Activated T-helper 1 cell treated with anti-CD3 and anti-CD28 coated beads, Interleukin-2, amount 50 U/mL, for 16 hours (primary cell): ENCODE measurements at places on chromosomes 2 and 18.

DNA sequence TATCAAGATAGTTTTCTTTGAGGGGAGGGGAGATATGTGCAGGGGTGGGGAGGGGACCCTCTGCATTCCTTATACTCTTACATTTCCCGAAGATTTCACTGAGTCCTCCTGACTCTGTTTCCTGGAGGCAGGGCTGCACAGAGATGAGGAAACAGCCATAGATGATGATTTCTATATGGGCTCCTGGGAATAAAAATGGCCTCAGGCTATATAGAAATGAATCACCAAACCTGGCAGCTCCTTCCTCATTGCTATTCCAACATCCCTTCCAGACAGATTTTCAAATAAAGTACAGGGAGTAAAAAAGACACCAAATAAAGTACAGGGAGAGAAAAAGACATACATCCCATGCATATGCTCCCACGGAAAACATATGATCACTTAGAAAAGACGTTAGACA, 474.8 kb upstream of the RAB6C start:
- DNase-seq = no peak

- DNase-seq = no peak
Observed at GRCh38 chr2:175817221-175817620, 184.8 kb downstream of the LNPK start.

GRCh38 chr2:154600927-154601494, 97.5 kb upstream of the KCNJ3 start:
- DNase-seq = no peak

DNA sequence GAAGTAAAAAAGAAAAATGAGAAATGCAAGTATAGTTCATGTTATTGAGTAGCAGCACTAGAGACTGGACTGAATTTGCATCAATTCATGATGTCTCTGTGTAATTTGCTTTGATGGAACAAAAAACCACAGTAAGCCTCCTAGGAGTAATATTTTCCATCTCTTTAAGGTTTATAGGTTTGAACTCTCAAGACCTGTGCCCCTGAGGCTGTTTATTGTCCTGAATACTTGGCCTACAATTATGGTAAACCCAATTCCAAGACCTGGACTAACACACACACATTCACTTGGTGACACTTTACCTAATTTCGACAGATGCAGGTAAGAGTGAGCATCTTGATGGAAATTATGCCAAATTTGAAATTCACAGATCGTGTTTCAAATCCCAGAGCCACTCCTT, 71.8 kb upstream of the ZNF521 start:
- no peak for DNase-seq

DNA sequence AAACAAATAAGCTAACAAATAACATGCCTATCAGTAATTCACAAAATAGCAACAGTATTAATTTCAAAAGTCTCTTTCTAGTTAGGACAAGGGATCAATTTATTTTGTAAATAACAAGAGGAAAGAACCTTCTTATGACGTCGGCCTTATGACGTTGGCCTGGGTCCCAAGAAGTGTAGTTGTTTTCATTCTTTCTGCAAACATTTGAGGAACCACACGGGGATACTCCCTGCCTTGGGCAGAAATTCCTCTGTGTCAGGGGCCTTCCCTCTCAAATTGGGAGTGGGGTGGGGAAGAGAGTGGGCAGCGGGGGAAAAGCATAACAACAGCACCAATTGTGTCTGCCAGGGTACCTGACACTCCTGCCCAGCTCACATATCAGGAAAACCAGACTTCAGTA, 1.3 kb downstream of the CCDC68 start:
- no peak for DNase-seq

DNA sequence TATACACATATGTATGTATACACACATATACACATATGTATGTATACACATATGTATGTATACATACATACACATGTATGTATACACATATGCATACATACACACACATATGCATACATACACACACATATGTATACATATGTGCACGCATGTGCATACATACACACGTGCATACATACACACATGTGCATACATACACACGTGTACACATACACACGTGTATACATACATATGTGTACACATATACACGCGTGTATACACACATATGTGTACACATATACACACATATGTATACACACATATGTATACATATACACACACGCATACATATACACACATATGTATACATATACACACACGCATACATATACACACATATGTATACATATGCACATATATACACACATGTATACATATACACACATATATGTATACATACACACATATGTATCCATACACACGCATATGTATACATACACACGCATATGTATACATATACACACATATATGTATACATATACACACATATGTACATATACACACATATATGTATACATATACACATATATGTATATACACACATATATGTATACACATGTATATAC, 21.5 kb downstream of the NABP1 start:
- DNase-seq = no peak

GRCh38 chr18:78913395-78913794, 66.2 kb upstream of the SALL3 start:
- DNase-seq = no peak

DNA sequence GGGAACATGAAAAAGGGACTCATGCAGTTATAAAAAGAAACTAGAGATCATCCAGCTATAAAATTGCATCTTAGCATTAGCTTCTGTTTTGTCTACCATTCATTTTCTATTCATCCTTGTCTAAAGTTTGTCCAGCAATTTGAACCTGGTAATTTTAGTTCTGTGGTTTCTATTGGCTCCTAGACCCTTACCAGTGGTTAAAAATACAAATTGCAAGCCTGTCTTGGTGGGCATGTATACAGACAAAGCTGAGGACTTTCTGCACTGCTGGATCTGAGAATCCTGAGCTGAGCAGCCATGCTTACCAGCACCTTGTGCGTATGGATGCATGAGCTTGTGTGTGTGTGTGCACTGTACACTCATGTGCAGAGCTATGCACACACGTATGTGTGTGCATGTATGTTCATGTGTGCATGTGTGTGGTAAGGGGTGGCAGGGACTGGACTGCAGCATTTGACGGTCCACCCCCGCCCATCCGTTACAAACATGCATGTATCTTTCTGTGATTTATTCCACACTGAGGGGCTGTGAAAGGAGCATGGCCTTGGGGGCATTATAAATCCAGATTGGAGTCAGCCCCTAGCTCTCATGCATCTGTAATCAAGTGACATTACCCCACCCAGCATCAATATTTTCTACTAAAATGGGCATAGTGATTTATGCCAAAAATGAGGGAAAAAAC, 144.7 kb downstream of the FAM210A start:
- DNase-seq = no peak

GRCh38 chr2:222734703-222735014, 63.2 kb downstream of the MOGAT1 start:
- no peak for DNase-seq

GRCh38 chr2:65300134-65300760, 72.6 kb downstream of the ACTR2 start:
- no peak for DNase-seq

DNA sequence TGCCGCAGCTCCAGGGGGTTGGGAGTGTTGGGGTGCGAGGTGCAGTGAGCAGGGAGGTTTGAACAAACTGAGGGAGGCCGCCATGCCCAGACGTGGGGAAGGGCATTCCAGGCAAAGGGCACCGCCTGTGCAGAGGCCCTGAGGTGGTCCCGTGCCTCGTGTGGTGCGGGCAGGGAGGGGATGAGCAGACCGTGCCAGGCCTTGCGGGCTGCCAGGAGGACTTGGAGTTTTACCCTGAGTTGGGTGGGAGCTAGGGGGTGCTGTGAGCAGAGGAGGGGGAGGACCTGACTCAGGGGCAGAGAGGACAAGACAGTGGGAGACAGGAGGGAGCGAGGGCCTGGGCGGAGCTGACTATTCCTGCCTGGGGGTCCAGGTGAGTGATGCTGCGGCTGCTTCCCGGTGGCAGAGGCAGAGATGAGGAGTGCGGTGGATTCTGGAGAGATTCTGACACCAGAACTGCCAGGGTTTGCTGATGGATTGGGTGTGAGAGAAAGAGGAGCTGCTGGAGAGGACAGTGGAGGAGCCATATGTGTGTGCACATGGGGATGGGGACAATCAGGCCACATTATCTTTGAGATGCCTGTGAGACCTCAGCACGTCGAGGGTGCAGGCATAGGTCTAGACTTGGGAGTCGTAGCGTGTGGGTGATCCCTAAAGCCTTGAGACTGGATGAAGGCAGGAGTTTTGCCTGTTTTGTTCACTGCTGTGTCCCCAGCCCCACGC, 23.4 kb downstream of the ZAP70 start:
- DNase-seq = no peak

DNA sequence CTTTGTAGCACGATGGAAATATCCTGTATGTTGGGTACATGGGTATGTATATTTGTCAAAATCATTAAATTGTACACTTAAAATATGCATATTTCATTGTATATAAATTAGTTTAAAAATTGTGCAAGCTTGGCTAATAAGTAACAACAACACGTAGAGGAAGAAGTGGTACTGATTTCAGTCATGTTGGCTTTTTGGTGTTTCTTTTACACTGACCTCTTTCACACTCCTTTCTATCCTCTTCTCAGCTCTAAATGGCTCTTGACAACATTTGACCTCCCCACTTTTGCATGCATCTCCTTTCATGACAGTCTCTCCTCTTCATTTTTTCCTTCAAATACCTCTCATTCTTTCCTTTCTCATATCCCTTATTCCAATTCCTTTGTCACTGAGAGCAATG, 801.4 kb upstream of the ZEB2 start:
- DNase-seq = no peak

- DNase-seq = no peak
Observed at GRCh38 chr18:56374007-56374655, 264.3 kb downstream of the TXNL1 start.

DNA sequence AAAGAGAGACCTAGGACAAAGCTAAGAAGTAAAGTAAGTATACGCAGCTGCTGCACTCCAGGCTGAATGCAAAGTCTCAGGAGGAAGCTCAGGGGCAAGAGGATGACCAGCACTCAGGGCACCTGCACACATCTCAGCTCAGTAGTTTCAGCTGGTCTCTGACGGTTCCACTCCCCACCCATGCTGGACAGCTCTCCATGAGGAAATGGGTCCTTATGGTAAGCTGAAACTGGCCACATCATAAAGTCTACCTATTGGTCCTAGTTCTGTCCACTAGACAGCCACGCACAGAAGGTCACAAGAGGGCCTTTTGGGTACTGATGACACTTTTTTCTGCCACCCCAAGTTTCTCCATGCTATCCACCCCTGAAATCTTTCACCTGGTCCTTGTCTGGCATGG, 215.3 kb downstream of the TTC32 start:
- no peak for DNase-seq
